ENCODE measurements at places on chromosomes 1 and 21. TPM values are rescaled to one million over a fixed set of nuclear protein-coding genes. Genes with fewer than 3 reads are reported as not detected.

Gene FCRL1
- not detected for total RNA-seq

Gene RNASEL
- total RNA-seq: 4.2 TPM

Gene KRTAP19-3
- not detected for total RNA-seq

Gene RGS16
- total RNA-seq: 1.5 TPM

Gene ZMYND12
- 2.0 TPM for total RNA-seq

Gene MAP3K21
- 13.1 TPM for total RNA-seq

Gene TAF13
- 22.0 TPM for total RNA-seq

- H3K4me1 ChIP-seq: peaks cover 33% of the 10 kb centered on the region
- no peak for DNase-seq
- H3K4me3 ChIP-seq: no peak overlapping the region
- no peaks in the 10 kb centered on the region for H3K36me3 ChIP-seq
- H3K27ac ChIP-seq: no peak overlapping the region
- peaks cover 17% of the 10 kb centered on the region for H3K27me3 ChIP-seq
These were observed 4.1 kb upstream of the ANKRD35 start for GRCh38 chr1:145889722-145890121.

DNA sequence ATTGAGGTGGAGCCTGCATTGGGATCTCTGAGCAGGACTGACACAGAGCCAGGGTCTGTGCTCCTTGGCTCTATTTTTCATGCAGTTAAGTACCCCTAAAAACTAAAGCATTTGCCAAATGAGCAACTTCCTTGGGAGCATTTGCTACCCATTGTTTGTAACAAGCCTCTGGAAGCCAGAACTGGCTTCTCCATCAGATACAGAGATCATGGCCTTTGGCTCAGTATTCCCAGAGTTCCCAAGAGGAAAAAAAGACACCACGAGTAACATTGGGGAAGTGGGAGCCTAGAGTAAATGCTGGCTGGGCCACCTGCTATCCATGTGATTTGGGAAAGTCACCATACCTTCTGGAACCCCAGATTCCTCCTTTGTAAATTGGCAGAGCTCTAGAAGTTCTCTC, 44.8 kb downstream of the OPTC start:
- H3K27ac ChIP-seq: peak overlapping the region; percentile 11
- H3K36me3 ChIP-seq: no peaks in the 10 kb centered on the region

- H3K27me3 ChIP-seq: no peaks in the 10 kb centered on the region
- peak overlapping the region; percentile 86 for H3K4me3 ChIP-seq
- peaks cover 3% of the 10 kb centered on the region for H3K36me3 ChIP-seq
- peak overlapping the region; percentile 93 for H3K27ac ChIP-seq
- H3K4me1 ChIP-seq: peaks cover 21% of the 10 kb centered on the region
These were observed 675 bp downstream of the MYSM1 start for GRCh38 chr1:58699011-58699762.

DNA sequence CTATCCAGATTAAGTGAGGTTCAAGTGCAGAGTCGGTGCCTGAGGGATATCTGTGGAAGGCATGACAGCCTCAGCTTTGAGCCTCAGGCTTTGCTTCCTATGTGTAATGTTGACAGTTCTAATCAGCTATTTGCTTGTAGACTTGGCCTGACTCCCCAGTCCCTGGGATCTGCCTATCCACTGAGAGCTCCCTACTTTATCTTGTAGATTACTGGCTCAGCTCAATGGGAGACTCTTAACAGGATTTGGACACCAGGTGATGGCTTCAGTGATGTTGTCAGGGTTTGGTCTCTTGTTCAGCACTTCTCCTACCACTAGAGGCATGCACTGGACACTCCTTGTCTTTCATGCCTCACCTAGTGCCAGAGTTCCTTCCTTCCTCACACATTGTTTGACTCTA, 126.6 kb upstream of the BEND5 start:
- H3K27me3 ChIP-seq: peaks cover 2% of the 10 kb centered on the region
- H3K4me1 ChIP-seq: no peaks in the 10 kb centered on the region
- no peak overlapping the region for H3K4me3 ChIP-seq
- no peaks in the 10 kb centered on the region for H3K36me3 ChIP-seq
- DNase-seq: no peak

DNA sequence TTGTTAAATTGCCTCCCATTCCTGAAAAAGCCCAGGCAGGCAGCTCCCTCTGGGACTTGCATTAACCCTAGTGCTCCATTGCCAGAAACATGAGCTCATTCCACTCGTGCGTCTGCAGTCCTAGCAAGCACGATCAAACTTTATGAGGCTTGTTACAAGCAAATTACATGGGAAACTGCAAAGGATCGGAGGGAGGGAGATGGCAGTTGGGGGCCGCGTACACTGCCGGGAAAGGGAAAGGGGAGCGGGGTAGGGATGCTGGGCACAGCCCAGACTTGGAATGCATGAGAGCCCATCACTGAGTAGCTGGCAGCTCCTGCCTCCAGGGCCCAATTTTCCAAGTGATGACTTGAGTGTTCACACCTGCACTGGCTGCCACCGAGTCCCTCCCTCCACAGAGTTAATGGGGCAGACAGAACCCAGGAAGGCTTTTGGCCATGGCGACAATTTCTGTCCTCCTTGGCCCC, 169.9 kb downstream of the BRINP2 start:
- H3K4me1 ChIP-seq: peaks cover 18% of the 10 kb centered on the region
- DNase-seq: no peak
- H3K27me3 ChIP-seq: peaks cover 14% of the 10 kb centered on the region
- no peak overlapping the region for H3K4me3 ChIP-seq

GRCh38 chr1:171940368-171940767, 99.1 kb downstream of the DNM3 start:
- no peak overlapping the region for H3K27ac ChIP-seq
- no peaks in the 10 kb centered on the region for H3K27me3 ChIP-seq
- H3K4me3 ChIP-seq: no peak overlapping the region

DNA sequence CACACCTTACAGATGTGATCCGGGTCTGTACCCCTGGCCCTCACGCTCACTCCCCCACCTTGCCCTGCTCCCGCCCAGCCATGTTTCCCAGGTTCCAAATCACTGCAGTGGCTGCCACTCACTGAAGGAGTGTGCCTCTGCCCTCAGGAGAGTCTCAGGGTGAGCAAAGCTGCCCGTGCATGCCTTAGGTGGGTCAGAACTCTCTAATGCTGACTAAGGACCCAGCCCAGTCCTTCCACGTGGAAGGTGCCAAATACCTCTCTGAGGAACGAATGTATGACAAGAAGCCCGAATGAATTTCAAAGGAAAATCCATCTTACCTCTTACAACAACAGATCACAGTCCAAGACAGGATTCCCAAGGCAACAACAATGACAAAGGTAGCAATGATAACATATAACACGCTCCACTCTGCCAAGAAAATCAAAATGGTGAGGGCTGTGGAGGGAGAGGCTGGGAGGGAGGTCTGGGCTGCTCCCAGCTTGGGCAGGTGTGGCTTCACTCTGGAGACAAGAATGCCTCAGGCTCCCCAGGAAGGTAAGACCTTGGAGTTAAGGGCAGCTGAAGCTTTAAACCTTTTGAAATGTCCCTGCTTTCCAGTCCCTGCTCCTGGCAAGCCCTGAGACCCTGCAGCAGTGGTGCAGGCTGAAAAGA, 115.2 kb downstream of the KIAA0319L start:
- peaks cover 16% of the 10 kb centered on the region for H3K36me3 ChIP-seq
- H3K4me3 ChIP-seq: no peak overlapping the region
- no peak overlapping the region for H3K27ac ChIP-seq
- no peak for DNase-seq
- no peaks in the 10 kb centered on the region for H3K27me3 ChIP-seq
- H3K4me1 ChIP-seq: peaks cover 3% of the 10 kb centered on the region

DNA sequence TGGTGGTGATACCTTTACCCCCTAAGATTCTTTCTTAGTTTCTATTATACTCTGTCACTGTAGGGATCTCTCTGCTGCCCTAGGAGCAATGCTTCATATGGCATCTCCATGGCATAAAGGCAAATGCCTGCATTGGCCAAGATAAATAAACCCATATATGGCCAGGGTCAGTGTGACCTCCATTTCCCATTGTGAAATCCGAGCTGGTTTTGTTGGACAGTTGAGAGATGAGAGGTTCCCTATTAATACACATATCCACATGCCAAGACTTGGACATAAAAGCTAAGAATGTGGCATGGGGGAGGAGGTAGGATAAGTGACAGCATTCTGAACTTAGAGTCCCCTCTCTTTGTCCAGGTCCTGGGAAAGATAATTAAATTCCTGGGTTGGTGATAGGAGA, 1.4 kb downstream of the TPM3 start:
- no peak overlapping the region for H3K4me3 ChIP-seq
- peaks cover 10% of the 10 kb centered on the region for H3K27me3 ChIP-seq
- no peak for DNase-seq
- no peak overlapping the region for H3K27ac ChIP-seq

- DNase-seq: no peak
- H3K4me3 ChIP-seq: no peak overlapping the region
- H3K27me3 ChIP-seq: peaks cover 9% of the 10 kb centered on the region
These were observed 21.2 kb upstream of the MTR start for GRCh38 chr1:236773919-236774318.

DNA sequence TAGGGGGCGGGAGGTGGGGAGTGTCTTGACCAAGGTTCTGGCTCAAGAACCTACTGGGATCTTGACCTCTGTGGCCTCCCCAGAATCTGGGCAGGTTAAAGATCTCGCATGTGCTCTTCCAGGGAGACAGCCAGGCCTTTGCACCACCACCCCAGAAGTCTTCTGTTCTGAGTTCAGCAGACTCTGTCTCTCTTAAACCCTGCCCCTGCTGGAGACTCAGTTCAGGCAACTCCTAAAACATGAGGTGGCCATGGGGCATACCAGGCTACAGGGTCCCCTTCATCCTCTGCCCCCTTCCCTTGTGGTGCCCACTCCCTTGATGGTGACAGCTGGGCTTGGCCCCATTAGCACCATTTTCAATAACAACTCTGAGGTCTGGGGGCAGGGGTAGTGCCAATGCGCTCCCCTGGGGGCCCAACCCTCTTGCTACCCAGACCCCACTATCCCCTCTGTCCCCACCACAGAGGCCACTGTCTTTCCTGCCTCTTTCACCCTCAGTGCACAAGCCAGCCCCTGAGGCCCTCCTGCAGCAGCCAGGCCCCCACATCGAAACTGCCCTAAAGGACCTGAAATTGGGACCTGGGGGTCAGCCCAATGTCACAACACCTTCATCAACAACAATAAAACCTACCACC, 132.7 kb upstream of the RUNX3 start:
- DNase-seq: no peak
- H3K27me3 ChIP-seq: peaks cover 12% of the 10 kb centered on the region
- no peak overlapping the region for H3K27ac ChIP-seq
- no peaks in the 10 kb centered on the region for H3K36me3 ChIP-seq
- no peak overlapping the region for H3K4me3 ChIP-seq

- H3K27ac ChIP-seq: no peak overlapping the region
- H3K4me3 ChIP-seq: no peak overlapping the region
- peaks cover 19% of the 10 kb centered on the region for H3K36me3 ChIP-seq
- H3K27me3 ChIP-seq: no peaks in the 10 kb centered on the region
These were observed 89.1 kb downstream of the CLEC20A start for GRCh38 chr1:178407655-178408054.

GRCh38 chr1:233368106-233368788, 40.7 kb downstream of the MAP3K21 start:
- no peak for DNase-seq
- H3K27me3 ChIP-seq: no peaks in the 10 kb centered on the region
- H3K27ac ChIP-seq: peak overlapping the region; percentile 57
- H3K36me3 ChIP-seq: peaks cover 5% of the 10 kb centered on the region
- H3K4me1 ChIP-seq: peaks cover 8% of the 10 kb centered on the region

Data from progenitor cell of endocrine pancreas (in vitro differentiated cells).